ENCODE measurements at places on chromosomes 6 and 20. TPM values are rescaled to one million over a fixed set of nuclear protein-coding genes. Genes with fewer than 3 reads are reported as not detected.

RNASET2 gene
- 31.1 TPM for total RNA-seq

SYTL3 gene
- 2.5 TPM for total RNA-seq

POLH gene
- total RNA-seq: 10.6 TPM

PLEKHG1 gene
- total RNA-seq: 13.8 TPM

CST1 gene
- not detected for total RNA-seq

C20orf141 gene
- total RNA-seq: not detected

OLIG3 gene
- total RNA-seq: 0.23 TPM

SYCP2L gene
- 6.9 TPM for total RNA-seq

SNAP91 gene
- total RNA-seq: 179 TPM

SUMO4 gene
- total RNA-seq: 6.7 TPM

HEY2 gene
- 2.8 TPM for total RNA-seq

TRIM10 gene
- total RNA-seq: 0.23 TPM

PAK5 gene
- total RNA-seq: 33.0 TPM

PPP1R16B gene
- total RNA-seq: 19.6 TPM

BLTP3A gene
- 11.3 TPM for total RNA-seq

ANGPT4 gene
- 0.23 TPM for total RNA-seq

NTSR1 gene
- total RNA-seq: 2.1 TPM

RAET1E gene
- total RNA-seq: not detected

TBXT gene
- total RNA-seq: not detected
